ENCODE measurements at places on chromosomes 12 and 14.

- DNase-seq, result no peak
These were observed 24.3 kb upstream of the ATF1 start for GRCh38 chr12:50739611-50740010.

DNA sequence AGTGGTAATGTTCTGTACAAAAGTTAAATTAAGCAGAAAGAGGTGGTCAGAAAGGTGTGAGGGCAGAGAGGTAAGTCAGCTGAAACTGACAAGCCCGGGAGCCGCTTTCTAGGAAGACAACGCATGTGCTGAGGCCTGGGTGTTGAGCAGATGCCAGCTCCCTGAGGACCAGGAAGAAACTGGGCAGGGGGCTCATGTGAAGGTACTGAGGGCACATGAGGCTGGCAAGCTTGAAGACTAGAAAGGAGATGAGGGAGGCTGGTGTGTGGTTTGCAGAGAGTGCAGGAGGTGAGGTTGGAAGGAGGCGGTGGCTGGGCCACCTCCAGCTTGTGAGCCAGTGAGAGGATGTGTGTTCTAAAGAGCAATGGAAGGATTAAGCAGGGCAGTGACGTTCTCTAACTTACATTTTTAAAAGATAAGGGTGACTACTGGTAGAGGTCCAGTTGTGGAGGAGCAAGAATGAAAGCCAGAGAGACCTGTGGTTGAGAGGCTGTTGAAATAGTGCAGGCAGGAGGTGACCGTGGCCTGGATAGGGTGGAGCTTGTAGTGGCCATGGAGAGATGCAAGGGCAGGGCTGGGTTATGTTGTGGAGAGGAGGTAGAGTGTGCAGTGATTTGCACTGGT lies 29.1 kb downstream of the ZNF664 start:
- DNase-seq, result no peak

DNA sequence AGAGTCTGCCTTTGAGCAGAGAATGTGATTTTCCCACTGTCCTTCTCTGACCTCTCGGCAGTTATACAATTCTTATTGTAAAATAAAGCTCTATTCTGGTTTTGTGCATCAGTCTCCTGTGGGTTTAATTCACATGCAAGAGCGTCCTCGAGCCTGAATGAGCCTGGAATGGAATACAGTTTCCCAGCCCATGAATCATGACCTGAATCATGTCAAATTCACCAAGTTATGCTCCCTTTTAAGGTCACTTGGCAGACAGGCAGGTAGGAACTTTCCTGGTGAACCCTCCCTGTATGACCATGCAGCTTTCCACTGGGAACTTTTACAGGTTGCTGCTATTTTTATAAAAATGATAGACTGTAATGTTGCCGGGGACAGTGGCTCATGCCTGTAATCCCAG lies 41.7 kb downstream of the BICD1 start:
- no peak for DNase-seq

- no peak for DNase-seq
These were observed 86.4 kb downstream of the SPPL3 start for GRCh38 chr12:120817559-120818330.

DNA sequence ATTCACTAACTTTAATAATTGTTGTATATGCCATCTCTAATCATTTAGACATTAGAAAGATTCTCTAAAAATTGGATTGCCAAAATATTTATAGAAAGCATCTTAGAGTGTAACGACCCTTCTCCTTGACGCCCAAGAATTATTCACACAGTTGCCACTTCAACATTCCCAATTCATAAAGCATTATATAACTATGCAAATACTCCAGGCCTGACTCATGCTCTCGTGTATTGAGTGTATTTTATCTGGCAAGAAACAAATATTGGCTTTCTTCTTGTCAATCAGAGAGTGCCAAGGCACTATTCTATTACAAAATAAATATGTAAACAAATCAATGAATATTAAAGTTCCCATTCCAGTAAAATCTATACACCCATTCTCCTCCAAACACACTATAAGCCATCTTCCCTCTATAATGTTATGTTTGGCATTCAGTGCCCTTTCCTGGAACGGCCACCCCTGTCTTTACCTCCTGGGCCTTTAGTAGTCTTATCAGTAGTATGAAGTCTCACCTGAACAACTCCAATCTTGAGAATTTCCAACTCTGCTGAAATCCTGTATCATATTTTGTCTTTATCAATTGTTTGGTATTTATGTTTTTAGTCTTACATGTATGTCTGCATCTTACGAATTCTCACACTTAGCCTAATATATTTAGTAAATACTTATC lies 182.6 kb downstream of the PIK3C2G start:
- no peak for DNase-seq

GRCh38 chr12:72084880-72085279 lies 146.2 kb downstream of the TPH2 start:
- no peak for DNase-seq

DNA sequence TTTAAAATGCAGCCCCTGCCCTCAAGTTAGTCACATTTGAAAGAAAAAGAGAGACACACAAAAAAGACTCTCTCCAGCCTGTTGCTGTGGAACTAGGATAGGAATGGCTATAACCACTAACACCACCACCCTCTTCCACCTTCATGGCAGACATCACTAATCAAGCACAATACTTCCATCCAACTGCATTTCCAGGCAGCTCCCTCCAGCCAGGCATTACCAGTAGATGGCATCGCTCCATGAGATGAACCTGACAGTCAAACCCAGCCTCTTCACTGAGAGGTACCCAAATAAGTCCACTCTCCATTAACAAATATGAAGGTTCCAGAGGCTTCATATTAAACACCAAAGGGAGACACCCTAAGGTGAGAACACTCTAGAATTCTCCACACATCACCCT lies 24.4 kb downstream of the SLC8B1 start:
- DNase-seq, result peak; percentile 64

GRCh38 chr12:65495233-65495632 lies 216.8 kb downstream of the MSRB3 start:
- DNase-seq, result no peak

GRCh38 chr14:50363714-50364111 lies 33.0 kb downstream of the CDKL1 start:
- DNase-seq, result no peak

GRCh38 chr12:130160711-130161231 lies 1.5 kb upstream of the FZD10 start:
- DNase-seq, result no peak

DNA sequence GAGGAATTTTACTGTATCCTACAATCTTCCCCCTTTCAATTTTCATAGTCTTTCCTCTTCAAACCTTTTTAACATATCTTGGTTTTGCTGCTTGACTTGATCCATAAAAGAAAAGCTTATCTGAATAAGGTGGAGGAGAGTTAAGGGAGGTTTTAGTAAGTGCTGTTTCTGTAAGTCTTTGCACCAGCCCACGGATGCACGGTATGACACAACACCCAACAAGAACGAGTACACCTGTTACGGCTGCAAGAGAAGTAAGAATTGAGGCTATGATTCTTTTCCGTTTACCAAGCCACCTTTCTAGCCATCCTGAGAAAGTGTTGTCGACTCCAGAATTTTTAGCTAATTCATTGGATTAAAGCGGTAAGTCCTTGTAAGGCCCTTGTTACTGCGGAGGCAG lies 26.1 kb upstream of the CPNE8 start:
- DNase-seq, result no peak

All from GM23338 (cell line).